ENCODE measurements at places on chromosomes 4 and X.
A peak's percentile ranks its signal among the peaks of the same experiment; 100 is the strongest.

DNA sequence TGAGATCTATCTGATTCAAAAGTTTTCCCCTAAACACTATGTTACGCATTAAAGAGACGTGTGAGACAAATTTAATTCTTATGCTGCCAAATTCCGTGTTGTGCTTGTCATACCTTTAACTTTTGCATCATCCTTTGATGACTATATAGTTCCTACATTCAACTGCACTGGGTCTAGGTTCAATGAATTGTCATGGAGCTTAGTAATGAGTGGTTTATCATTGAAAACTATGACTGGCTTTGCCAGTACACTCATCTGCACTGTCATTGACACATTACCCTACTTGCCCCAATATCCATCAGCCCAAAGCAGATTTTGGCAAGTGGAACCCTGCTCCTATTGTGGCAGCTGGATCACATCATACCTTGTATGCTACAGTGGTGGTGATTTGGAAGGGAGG, 882.9 kb upstream of the SLIT2 start:
- no peak for DNase-seq

GRCh38 chrX:53122013-53122412, 28.1 kb downstream of the KANTR start:
- DNase-seq = no peak

- DNase-seq = no peak
Observed at GRCh38 chrX:30230395-30230794, at the start of gene MAGEB3. Gene MAGEB3 (plus strand): TSS chrX:30230657. CDS start chrX:30235925, 5,268 bp downstream.

DNA sequence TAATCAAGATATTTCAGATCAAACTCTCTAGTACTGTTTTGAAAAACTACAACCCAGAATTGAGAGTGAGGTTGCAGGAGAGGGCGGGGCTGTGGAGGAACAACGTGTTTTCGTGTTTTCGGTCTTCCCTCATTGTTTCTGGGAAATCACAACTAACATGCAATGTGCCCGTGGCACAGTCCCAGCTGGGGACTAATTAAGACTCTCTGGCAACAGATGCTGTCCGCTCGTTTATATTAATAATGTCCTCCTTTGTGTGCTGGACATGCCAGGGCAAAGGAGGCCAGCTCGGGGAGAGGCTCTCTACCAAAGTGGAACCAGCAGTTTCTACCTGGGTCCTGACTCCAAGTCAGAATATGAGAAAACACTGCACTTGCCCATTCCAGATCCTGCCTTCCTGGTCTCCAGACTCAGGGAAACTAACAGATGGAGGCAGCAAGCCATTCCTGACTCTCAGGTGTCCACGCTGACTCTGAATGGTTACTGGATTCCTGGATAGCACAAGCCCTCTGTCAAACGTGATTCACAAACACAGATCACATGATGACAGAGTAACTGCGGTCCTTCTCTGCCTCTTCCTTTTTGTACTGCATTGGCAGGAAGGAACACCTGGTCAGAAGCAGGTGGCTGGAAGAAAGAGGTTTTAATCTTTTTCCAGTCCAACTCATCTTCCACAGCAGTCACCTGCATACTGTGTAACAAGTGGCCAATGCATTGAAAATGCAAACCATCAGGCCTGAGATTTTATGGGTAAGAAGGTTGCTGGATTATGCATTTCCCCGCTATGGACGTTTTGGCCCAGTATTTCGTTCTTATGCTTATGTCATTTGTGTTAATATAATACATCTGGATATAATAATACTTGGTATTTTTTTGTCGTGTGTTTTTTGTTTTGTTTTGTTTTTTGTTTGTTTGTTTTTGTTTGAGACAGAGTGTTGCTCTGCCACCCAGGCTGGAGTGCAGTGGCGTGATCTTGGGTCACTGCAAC, 65.0 kb downstream of the COQ2 start:
- DNase-seq = peak; percentile 82

DNA sequence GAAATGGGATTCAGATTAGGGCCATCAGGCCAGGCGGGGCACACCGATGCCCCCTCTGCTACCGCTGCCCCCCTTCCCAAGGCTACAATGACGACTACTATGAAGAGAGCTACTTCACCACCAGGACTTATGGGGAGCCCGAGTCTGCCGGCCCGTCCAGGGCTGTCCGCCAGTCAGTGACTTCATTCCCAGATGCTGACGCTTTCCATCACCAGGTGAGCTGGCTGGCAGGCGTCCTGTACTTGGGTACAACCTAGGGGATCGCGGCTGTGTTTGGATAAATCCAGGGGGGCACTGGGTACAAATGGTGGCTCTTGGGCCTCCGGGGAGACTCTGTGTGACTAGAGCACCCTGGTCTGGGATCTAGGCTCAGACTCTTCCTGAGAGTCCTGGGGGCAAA, 1.1 kb downstream of the EMD start:
- no peak for DNase-seq

DNA sequence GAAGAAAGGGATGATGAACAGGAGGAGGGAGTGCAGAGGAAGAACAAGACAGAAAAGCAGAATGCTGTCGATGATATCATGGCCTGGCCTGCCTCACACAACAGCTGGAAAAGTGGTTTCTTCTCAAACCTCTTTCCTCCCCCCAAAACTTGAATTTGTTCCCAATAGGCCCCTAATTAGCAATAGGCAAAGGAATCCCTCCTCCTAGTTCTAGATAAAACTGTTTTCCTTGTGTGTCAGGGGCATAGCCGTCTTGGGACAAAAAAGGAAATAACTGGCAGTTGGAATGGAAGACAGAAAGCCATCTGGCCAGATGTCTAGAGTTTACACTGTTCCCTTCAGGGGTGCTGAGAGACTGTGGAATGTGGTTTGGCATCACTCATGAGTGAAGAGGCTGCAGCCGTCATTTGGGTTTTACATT, 177.8 kb upstream of the C1QTNF7 start:
- no peak for DNase-seq

GRCh38 chr4:83748711-83749110, 212.8 kb downstream of the GPAT3 start:
- no peak for DNase-seq

DNA sequence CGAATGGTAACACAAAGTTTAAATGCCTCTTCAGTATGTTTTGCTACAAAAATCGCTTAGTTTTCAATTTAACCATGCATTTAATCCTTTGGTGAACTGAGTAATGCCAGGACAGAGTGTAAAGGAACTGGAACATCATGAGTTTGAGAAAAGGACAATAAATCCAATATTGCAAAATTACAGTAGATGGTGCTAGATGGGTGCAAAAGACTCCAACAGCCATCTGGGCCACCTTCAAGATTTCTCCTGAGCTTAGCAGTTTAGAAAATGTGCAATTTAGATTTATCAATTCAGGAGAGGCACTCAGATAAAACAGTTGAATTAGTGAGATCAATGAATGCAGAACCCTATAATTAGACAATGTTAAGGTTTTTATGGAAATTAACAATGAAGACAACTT, 33.2 kb upstream of the MID1IP1 start:
- DNase-seq = no peak

DNA sequence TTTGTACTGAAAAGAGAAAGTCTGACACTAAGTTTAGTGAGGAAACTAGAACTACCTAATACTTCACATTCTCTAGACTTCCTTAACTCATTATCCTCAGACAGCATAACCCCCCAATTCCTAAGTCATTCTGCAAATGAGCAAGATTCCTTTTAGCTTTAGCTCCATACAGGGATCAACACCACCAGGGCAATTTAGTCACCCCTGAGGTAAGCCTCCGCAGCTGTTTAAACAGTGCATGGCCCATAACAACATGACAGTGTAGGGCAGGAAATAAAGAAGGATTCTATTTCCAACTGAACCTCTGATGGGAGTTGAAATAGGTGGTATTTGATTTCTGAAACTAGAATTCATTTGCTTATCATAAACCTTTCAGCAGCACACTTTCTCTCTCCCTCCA, 112.8 kb upstream of the DKK2 start:
- DNase-seq = no peak

DNA sequence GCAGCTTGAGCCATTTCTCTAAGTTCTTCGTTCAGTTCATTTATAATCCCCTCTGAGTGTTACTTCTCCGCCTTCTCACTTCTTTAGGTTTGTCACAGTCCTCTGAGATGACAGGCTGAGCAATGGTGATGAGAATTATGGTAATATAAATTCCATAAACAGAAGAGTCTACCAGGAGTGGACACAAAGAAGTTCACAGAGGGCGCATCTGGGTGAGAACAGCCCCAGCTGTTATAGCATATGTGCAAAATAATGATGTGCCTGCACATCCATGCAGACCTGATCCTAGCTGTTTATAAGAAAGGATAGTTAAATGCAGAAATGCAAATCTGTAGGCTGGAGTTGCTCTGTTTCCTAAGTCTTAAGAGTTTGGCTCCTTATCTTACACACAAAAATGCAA, 377.5 kb downstream of the KCNIP4 start:
- no peak for DNase-seq

DNA sequence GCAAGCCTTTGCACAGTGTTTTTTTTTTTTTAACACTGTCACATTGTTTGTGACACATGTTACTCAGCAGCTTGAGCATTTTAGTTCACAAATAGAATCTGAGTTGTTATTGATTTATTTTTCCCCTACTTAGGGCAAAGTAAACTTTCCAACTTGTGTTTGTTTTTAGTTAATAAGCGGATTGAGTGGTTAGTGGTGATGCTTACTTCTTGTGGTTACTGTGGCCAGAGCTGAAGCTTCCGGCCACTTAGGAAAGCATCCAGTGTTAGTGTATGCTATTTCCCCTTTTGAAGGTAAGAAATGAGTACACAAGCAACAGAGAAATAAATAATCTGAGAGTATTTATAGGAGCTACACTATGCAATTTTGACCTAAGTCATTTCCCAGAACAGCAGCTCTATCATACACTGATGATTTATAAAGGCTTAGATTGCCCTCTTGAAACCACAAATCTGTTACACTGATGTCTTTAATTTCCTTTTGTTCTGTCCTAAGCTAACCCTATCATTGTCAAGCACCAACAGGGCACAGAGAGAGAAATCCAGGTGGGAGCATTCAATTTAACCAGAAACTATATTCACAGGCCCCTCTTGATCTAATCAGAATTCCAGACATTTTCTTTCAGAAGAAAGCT, 2464.6 kb downstream of the PCDH7 start:
- no peak for DNase-seq

DNA sequence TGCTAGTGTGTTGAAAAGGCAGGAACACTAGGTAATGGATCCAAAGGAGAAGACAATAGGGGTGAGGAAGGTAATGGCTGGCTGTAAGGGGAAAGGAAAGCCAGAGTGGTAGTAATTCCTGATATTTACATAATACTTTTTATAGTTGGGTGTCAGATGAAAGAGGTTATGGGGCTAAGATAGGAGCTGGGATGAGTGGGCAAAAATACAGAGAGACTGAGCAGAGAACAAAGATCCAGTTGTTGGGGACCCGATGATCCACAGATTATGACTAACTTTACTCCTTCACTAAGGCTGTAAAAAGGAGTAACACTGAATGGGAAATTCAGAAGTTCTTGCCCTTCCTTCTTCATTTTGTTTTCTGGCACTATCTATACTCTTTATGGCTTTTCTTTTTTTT, 138.2 kb downstream of the KLHL13 start:
- DNase-seq = no peak

GRCh38 chr4:105002278-105002677, 144.4 kb upstream of the TET2 start:
- no peak for DNase-seq

GRCh38 chrX:134658002-134658759, at the start of gene PLAC1:
Gene PLAC1 (minus strand): TSS chrX:134658471. CDS start chrX:134566682, 91,789 bp downstream.
- DNase-seq = no peak

GRCh38 chr4:3287271-3287971, 5.4 kb upstream of the RGS12 start:
- DNase-seq = peak; percentile 15

DNA sequence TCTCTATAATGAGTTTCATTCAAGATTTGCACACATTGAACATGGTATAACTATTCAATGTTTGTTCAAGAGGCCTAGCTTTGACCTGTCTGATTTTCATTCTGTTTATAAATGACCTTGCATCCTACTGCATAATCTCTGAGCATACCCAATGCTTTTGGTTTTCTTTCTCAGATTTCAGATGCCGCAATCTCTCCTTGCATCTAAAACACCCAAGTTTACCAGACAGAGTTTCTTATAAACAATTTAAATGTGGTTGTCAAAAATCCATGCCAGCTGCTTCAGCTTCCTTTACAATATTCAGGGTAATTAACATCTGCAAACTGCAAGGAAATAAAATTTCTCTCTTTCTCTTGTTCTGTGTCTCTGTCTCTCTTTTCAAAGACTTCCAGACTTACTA, 123.0 kb upstream of the PCDH18 start:
- no peak for DNase-seq

DNA sequence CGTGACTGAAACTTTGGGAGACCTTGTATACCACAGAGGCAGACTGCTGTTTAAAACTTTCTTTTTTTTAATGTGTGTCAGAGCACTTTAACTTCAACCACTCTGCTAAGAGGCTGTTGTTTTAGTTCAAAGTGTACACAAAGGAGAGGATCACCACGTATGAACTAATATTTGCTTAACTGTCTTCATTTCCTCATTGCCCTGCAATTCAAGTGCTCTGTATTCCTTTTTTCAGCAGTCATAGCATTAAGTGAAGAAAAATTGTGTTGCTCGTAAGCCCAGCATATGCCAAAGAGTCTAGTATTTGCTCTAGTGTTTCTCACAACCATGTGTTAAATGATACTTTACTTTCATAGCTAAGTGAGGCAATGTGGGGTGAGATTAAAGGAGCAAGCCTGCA, 63.0 kb upstream of the HHIP start:
- no peak for DNase-seq

- no peak for DNase-seq
Observed at GRCh38 chr4:110484029-110484428, 8.1 kb downstream of the ENPEP start.

All from activated CD8-positive, alpha-beta memory T cell treated with anti-CD3 and anti-CD28 coated beads for 24 hours (primary cell).